Stimulated activated CD4-positive, alpha-beta T cell treated with anti-CD3 and anti-CD28 coated beads, TNF-alpha, amount 100 ng/mL, for 1 hour (primary cell): ENCODE measurements at places on chromosomes 4 and X.

DNA sequence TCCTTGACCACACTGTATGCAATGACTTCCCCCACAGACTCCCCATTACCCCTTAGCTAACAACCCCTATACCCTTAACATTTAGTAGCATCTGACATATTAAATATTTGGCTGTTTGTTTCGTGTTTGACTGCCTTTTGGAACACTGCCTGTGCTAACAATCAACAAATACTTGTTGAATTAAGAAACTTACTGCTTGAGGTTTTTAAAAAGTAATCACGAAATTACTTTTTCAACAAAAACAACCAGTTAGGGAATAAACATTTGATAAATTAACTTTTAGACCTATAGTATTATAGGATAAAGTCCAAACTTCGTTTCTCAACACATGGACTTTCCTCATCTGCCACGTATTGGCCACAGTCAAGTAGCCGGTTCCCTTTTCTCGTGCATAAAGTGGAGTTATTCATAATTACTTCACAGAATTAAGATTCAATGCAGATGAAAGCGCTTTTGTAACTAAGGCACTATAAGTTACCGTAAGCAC lies 555 bp upstream of the ELMOD2 start:
- DNase-seq: no peak

DNA sequence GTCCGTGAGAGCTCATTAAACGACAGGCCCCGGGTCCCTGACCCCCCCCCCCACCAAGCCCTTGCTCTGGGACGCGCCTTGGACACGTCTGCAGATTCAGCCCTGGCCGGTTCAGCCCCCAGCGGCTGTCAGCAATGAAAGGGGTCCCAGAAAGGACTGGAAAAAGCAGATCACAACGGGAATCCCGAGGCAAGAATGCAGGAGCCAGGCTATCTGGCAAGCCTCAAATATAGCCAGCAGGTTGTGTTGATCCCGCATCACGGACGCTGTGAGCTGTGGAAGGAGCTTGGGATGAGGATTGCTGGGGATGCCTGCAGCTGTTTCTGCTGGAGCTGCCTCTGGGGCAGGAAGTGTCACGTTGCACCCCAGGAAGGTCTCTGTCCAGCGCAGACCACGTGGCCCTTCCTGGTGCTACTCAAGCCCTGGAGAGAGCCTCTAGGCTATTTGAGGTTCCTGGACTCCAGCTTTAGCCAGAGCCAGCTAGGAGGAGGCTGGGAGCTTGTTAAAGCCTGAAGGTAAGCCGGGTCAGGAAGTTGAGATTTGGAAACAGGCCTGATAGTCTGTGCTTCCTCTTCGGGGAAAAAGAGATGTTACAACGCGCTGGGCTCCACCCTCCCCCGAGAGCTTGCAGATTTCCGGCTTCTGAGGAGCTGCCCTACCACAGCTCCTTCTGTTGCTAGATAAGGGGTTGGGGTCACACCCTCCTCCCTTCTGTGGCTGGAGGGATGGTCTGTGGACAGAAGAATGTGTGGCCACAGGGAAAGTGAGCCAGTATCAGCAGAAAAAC lies 19.3 kb upstream of the CSF2RA start:
- DNase-seq: peak; percentile 28

- DNase-seq: no peak
Measured at GRCh38 chrX:77223046-77223445, 224.1 kb upstream of the FGF16 start.

GRCh38 chr4:86730310-86730709 lies 118.9 kb downstream of the SLC10A6 start:
- no peak for DNase-seq

DNA sequence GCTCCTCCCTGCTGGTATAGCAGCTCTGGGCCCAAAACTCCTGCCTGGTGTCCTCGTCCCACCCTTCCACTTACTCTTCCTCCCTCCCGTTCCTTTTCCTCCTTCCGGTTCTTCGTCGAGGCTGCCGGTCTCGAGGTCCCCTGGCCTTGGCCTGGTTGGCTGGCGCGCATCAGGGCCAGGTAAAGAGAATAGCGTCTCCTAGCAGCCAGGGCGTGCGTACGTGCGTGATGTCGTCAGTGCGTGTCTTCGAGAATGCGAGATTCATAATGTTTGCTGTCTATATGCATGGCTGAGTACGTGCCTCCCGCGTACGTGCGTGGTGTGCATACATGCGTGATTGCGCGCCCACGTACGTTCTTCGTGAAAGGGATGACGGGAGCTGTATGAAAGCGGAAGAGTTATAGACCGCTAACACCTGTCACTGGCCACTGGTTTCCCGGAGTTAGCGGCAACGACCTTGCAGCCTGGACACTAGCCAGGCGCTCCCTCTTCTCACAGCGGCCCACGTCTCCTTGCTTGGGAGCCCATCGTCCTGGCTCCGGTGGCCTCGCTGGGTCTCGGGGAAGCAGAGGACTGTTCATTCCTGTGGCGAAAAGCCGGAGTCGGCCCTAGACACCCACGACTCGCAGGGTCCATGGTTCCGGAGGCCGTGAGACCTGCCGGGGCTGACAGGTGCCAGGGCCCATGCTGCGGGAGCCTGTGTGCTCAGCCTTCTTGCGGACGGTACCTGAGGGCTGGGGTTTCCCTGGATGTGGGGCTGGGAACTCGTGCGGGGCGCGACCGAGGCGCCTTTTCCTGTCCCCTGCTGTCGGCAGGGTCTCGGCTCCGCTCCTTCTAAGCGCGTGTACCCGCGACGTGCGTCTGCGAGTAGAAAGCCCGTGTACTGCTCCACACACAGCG lies at the start of gene EOLA1:
Gene EOLA1 (plus strand): TSS at position 392 of the 900 bp plus-strand sequence. CDS start 4,619 bp downstream, outside the sequence.
- peak; percentile 68 for DNase-seq

GRCh38 chrX:31061091-31061490 lies 10.8 kb downstream of the FTHL17 start:
- DNase-seq: no peak

DNA sequence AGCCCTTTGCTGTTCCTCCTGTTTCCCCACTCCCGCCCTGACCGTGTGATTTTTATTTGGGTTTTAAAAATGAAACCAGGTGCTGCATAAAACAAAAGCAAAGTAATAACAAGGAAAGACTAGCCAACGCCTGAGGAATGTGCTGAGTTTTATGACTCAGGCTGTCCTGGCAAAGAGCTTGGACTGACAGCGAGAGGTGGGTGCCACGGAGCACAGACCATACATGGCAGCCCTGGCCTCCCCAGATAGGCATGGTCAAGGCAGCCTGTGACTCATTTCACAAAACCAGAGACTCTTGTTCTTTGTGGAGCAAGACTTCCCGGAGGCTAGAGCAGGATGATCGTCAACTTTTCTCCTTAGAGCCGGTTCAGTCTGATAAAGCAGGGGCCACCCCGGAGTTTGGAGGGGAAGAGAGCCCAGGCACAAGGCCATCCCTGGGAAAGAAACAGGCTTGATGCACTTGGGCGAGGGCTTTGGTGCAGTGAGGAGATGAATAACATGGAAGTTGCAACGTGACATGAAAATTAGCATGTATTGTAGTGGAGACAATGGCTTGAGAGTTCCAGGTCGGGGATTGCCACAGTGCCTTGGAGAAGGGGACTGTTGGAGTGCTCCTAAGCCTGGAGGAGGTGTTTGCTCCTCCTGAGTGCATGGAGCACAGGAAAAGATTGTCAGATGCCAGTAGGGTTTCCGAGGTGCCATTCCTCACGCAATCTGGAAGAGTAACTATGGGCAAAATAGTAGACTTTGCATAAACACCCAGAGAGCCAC lies 54.8 kb downstream of the C4orf51 start:
- no peak for DNase-seq

DNA sequence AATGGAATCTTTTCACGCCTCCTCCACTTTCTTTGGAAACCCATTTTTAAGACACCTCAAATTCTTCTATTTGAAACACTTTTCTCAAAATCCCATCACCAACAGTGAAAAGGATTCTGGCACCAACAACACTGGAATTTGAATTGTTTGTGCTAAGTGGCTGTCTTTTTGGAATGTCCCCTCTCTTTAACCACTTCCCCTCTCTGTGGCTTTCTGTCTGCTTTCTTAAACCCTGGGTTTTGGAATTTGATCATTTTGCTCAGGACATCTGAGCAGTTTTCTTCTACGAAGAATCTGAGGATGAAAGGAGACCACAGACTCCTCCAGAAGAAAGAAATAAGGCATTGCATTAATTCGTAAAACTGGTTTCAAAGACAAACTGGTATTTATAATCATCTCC lies 89.0 kb downstream of the MXRA5 start:
- no peak for DNase-seq

- no peak for DNase-seq
Measured at GRCh38 chr4:20678400-20678799, 21.9 kb upstream of the PACRGL start.

- no peak for DNase-seq
Measured at GRCh38 chr4:185993328-185993973, 75.5 kb upstream of the TLR3 start.

- DNase-seq: no peak
Measured at GRCh38 chr4:128320656-128321055, 33.0 kb upstream of the PGRMC2 start.

GRCh38 chrX:6386837-6387236 lies 148.1 kb downstream of the VCX3A start:
- no peak for DNase-seq

GRCh38 chr4:36207367-36207766 lies 36.9 kb downstream of the ARAP2 start:
- no peak for DNase-seq

DNA sequence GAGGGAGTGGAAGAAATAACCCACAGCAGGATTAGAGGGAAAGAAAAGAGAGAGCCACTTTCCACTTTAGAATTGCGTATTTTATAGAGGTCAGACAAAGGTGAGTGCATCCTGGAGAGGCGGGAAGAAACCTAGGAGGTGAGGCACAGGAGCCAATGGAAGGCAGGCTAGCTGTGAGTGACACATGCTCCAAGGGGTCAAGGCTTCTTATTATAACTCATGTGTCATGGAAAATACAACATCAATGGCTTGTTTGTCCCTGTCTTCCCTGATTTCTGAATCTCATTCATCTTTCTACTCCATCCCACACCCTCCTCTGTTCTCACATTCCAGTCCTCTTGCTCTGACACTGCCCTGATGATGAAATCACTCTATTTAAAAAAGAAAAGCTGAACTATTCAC lies 14.4 kb downstream of the ANXA3 start:
- no peak for DNase-seq

DNA sequence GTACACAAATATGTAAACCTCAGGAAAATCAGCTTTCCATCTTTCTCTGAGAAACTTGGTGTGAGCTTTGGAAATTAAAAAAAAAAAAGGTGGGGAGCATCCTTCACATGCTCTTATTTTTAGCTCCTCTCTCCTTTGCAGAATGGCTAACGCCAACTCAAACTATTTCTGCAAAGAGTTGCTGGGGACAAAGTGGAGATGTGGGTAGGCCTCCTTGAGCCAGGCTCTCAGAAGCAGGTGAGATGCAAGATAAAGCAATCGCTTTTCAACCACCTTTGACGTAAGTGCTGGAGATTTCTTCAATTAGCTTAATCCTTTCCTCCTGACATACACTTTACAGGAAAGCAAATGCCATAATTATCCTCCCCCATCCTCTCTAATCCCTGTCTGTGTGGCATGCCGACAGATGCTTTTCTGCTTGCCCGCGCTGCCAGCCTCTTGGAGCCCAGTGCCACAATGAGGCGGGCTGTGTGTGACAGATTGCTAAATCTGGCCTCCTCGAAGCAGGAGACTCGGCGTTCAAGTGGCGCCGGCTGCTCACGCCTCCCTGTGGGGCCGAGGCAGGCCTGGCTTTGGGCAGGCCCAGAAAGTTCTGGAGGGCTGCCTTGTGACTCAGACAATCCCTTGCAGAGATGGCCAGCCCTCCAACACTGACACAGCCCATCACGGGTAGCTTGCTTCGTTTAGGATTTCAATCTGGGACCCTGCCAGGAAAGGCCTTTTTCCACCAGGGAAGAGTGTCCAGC lies 64.9 kb upstream of the SOD3 start:
- no peak for DNase-seq

- DNase-seq: no peak
Measured at GRCh38 chr4:19033816-19034733, 1012.5 kb upstream of the LCORL start.

GRCh38 chrX:10496345-10496965 lies 123.9 kb downstream of the MID1 start:
- no peak for DNase-seq

GRCh38 chr4:62970846-62971245 lies 1438.4 kb downstream of the TECRL start:
- no peak for DNase-seq

DNA sequence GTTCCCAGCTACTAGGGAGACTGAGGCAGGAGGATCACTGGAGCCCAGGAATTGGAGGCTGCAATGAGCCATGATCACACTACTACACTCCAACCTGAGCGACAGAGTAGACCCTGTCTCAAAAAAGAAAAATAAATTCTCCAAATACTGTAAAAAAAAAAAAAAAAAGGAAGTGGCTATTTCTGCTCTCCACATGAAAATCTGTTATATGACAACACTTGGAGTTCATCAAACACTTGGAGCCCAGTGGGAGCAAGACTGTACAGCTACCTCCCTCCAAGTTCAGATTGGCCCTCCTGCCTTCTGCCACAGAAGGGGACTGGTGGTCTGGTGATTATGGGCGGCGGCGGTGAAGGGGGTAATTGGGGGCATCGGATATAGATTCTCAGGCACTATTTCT lies 9.0 kb upstream of the CLDN34 start:
- DNase-seq: no peak

- no peak for DNase-seq
Measured at GRCh38 chr4:4655011-4655410, 113.2 kb upstream of the STX18 start.

DNA sequence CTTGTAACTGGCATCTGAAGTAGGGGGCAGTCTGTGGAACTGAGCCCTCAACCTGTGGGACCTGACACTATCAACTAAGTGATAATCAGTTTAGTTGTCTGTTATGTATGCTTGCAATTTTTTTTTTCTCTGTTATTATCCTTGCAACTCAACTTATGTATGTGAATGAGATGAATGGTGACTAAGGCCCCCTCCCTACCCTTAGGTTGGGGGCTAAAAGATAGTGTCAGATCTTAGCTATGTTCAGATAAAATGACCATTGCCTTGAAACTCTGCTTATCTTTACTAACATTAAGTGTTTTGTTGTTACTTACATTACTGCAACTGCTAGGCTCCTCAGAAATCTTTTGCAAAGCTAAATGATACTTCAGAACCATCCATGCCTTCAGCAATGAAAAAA lies 31.5 kb downstream of the TMEM184C start:
- DNase-seq: no peak

- no peak for DNase-seq
Measured at GRCh38 chrX:111257733-111258132, 12.6 kb downstream of the CAPN6 start.

DNA sequence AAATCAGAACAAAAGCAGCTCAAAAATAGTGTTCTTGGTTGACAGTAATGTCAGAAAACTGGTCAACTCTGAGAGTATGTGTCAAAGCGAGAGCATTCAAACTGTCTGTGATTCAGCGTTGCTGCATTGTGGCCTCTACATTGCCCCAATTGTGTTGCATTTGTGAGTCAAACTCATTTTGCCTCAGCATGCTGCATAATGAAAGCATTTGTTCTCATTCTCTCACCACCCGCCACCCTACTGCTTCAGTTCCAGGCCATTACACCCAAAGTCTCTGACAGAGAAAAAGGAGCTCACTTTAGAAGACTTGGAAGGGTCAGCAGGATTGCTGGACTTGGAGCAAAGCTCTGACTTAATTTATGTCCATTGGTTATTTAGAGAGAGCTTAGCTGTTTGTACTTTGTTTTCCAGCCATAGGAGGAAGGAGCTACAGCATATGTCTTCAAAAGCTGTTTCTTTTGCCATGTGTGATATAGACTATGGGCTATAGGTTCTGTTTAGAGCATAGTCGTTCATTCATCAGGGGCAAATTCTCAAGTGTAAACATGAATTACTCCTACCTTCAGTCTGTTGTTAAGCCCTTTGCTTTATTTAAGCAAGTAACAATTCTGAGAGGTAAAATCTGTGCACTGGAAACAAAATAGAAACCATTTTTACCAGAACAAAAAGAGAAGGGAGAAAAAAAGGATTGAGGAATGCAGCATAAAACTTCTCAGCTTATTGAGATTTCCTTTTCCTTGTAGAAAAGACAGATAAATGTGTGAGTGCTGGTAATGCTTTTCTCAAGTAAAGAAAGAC lies 153.4 kb upstream of the ANK2 start:
- no peak for DNase-seq
